Stimulated activated CD8-positive, alpha-beta memory T cell treated with anti-CD3 and anti-CD28 coated beads, Interleukin-4, amount 100 ng/mL, for 48 hours (primary cell): ENCODE measurements at places on chromosomes 7 and 10.

GRCh38 chr7:106865130-106866041, at the start of gene PIK3CG:
Gene PIK3CG (plus strand): TSS chr7:106865282. CDS start chr7:106867562, 2,280 bp downstream.
- DNase-seq, result peak; percentile 31

DNA sequence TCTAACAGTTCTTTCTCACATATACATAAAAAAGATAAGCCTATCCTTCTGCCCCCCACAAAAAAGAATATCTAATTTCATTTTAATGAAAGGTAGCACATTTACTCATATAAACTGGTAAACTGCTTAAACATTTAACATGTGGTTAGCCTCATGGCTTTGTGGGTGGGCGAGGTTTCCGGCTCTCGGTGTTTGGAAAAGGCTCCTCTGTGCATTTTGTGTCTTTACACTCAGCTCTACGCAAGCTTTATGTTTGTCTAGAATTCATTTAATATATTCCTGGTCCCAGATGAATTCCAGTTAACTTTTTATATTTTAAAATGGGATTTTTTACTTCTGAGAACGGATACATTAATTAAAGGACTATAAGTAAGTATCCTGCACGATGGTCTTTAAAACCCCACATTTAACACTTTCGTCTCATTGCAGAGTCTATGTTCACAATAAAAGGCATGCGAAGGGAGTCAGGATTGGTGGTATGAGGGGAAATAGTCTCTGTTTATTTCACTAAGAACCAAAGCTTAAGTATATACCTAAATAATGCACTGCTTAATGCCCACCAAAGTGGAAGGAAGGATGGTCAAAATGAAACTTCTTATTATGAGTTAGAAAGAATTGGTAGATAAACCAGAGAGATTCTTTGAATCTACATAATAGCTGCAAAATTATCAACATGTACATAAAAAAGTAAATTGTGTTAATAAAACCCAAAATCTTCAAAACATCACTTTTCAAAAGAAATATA, 197.2 kb downstream of the CRPPA start:
- peak; percentile 49 for DNase-seq

GRCh38 chr7:80584778-80585177, 53.7 kb upstream of the CD36 start:
- DNase-seq, result no peak

GRCh38 chr7:42029405-42029804, 207.6 kb downstream of the GLI3 start:
- no peak for DNase-seq

- no peak for DNase-seq
These were observed 214.0 kb downstream of the MDFIC start for GRCh38 chr7:115135769-115136410.

- no peak for DNase-seq
These were observed 220.4 kb downstream of the DOCK4 start for GRCh38 chr7:111985798-111986197.

- DNase-seq, result no peak
These were observed 41.8 kb downstream of the MTURN start for GRCh38 chr7:30176463-30177109.

DNA sequence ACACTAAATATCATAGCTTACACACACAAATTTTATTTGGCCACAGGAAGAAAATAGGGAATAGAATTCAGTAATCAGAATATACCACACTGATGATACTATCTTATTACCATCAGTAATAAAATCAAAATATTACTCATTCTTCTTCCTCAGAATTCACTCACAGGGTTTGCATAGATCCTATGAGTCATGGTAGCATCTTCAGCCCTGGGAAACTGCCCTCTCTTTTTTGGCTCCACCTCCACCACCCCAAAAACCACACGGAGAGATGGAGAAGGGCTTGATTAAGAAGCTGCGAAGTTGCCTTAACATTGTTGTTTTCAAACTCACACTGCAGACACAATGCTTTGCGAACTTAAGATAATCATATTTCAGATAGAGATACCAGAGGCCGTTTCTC, 154.1 kb upstream of the AHR start:
- peak; percentile 74 for DNase-seq

GRCh38 chr7:32379510-32380112, 110.6 kb downstream of the LSM5 start:
- DNase-seq, result no peak

- DNase-seq, result no peak
These were observed 1.6 kb downstream of the DNMBP start for GRCh38 chr10:100008142-100008522.

GRCh38 chr10:50497758-50498157, 126.0 kb downstream of the SGMS1 start:
- DNase-seq, result no peak

- peak; percentile 66 for DNase-seq
These were observed 860 bp downstream of the ZEB1 start for GRCh38 chr10:31319602-31320549.

DNA sequence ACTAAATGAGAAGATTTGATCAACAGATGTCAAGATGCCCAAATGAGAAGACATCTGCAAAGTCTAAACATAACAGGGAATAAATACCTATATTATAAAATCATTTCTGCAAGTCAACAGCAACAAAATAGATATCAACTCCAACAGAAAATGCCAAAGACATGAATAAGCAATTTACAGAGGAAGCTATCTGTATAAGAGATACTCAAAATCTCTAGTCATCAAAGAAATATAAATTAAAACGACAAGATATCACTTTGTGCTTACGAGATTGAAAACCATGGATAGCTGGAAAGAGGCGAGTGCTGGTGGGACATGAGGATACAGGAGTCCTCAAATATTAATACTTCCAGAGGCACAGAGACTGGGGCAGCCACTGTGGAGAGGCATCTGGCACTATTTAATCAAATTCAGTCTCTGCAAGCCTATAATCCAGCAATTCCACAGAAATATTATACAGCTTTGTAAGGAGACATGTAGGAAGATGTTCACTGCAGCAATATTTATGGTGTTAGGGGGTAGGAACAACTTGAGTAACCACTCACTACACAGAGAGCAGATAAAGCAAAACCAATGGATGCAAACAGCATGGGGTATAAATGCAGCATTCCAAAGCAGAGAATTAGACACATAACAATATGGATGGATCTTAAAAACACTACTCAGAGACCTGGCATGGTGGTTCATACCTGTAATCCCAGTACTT, 4.8 kb downstream of the DNMBP start:
- no peak for DNase-seq

- DNase-seq, result peak; percentile 52
These were observed at the start of gene ZNF365 for GRCh38 chr10:62373995-62374861. Gene ZNF365 (plus strand): TSS chr10:62374369. CDS start chr10:62376194, 1,825 bp downstream.

GRCh38 chr7:139940866-139941265, 111.8 kb downstream of the TBXAS1 start:
- no peak for DNase-seq

DNA sequence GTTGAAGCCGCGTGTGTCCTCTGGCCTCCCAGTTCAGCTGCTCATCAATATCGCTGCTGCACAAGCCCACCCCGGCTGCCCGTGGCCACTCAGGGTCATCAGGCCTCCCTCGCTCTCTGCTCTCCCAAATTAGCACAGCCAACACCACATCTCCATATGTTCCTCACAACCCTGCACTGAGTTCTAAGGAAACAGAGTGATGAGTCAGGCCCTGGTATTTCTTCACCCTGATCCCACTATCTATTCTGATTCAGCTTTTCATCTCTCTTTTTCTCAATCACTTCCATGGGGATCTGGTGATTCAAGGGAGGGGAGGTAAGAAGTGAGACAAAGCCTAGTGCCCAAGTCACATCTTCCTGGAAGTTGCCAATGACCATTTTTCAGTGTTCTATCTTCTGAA, 23.8 kb downstream of the CYTH3 start:
- no peak for DNase-seq
